Activated T-cell treated with anti-CD3 and anti-CD28 coated beads, Interleukin-2, amount 50 U/mL, for 72 hours (primary cell): ENCODE measurements at places on chromosomes 11 and 22.

GRCh38 chr22:20957102-20957682, 9.9 kb upstream of the AIFM3 start:
- peaks cover 19% of the 10 kb centered on the region for H3K4me1 ChIP-seq
- H3K36me3 ChIP-seq: no peaks in the 10 kb centered on the region
- DNase-seq: no peak
- H3K27me3 ChIP-seq: peaks cover 24% of the 10 kb centered on the region
- H3K27ac ChIP-seq: no peak overlapping the region
- H3K4me3 ChIP-seq: peak overlapping the region; percentile 76

DNA sequence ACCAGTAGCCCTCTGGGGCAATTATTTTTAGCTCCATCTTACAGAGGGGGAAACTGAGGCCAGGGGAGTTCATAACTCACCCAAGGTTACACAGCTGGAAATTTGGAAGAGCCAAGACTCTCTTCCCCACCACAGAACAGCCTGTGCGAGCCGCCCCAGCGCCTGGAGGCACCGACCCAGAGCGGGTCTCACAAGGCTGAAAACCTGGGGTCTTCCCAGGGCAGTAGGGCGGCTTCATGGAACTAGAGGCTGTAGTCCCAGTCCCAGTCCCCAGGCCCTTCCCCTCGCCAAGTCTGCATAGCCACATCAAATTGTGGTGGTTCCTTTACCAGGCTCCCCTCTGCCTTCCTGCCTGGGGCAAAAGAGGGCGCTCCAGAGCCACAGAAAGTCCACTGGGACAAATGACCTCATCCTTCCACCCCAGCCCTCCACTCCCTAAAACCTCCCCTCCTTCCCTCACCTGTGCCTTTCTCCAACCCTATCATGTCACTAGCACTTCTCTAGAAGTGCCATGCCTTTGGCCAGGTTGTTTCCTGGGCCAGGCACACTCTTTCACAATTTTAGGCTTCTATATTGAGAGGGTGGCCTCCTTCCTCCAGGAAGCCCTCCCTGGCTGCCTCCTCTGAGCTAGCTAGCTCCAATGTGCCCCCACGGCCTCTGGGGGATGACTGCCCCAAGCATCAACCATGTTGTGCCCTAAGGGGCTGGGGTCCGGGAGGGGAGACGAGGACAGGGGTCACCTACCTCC, 15.2 kb upstream of the CDC42EP1 start:
- H3K4me1 ChIP-seq: peaks cover 34% of the 10 kb centered on the region
- H3K27me3 ChIP-seq: peaks cover 9% of the 10 kb centered on the region
- H3K36me3 ChIP-seq: no peaks in the 10 kb centered on the region
- no peak overlapping the region for H3K4me3 ChIP-seq

- H3K4me1 ChIP-seq: peaks cover 4% of the 10 kb centered on the region
- H3K4me3 ChIP-seq: peak overlapping the region; percentile 65
- H3K27me3 ChIP-seq: peaks cover 20% of the 10 kb centered on the region
- no peak overlapping the region for H3K27ac ChIP-seq
These were observed 2.2 kb downstream of the PAK1 start for GRCh38 chr11:77471558-77472193.

DNA sequence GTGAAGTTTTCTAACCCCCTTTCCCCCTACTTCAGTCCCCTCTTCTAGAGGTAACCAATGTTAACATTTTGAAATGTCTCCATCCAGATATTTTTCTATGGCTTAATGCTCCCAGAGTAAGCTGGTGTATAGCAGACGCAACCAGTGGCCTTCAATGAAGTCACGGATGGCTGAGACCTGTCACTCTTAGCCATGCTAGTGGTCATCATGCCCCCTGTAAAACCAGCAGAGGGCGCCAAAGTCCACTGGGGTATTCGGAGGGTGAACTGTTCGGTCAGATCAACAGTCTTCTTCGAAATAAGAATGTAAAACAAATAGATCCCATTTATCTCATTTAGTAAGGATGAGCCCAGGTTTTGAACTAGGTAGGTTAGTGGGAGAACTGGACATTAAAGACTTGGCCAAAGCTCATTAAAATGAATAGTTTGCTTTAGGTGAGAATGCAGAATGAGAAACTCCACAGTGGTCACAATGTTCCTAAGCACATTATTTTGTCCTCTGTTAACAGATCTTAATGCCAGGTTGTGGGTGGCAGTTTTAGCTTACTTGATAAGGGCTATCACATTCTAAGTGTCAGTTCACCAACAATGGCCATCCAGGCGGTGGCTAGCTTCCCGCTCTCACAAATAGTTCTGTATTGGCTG, 8.6 kb upstream of the MMP8 start:
- peak; percentile 68 for DNase-seq
- H3K27me3 ChIP-seq: no peaks in the 10 kb centered on the region
- H3K4me1 ChIP-seq: no peaks in the 10 kb centered on the region
- H3K4me3 ChIP-seq: no peak overlapping the region
- H3K27ac ChIP-seq: no peak overlapping the region

GRCh38 chr11:131814108-131814507, 443.7 kb downstream of the NTM start:
- H3K36me3 ChIP-seq: no peaks in the 10 kb centered on the region
- no peak for DNase-seq
- H3K27me3 ChIP-seq: no peaks in the 10 kb centered on the region
- H3K4me3 ChIP-seq: no peak overlapping the region
- H3K27ac ChIP-seq: no peak overlapping the region

DNA sequence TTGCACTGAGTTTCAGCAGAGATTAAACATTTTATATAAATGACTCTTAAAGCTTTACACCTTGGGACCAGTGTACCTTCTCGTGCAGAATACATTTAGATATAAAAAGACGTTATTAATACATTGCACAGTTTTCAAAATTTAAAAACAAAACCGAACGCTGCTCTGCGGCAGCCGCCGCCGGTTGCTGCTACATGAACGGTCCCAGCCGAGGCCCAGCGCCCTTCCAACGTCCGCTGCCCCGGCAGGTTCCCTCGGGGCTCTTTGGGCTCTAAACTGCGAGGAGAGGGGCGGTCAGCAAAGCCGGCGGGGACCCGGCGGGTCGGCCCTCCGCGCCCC, 2.0 kb downstream of the CDKN1C start:
- peaks cover 8% of the 10 kb centered on the region for H3K4me1 ChIP-seq
- DNase-seq: no peak
- H3K27me3 ChIP-seq: peaks cover 14% of the 10 kb centered on the region
- peaks cover 2% of the 10 kb centered on the region for H3K36me3 ChIP-seq

- no peaks in the 10 kb centered on the region for H3K36me3 ChIP-seq
- no peak overlapping the region for H3K27ac ChIP-seq
- H3K27me3 ChIP-seq: peaks cover 10% of the 10 kb centered on the region
- H3K4me1 ChIP-seq: no peaks in the 10 kb centered on the region
- DNase-seq: no peak
These were observed 57.5 kb upstream of the LMO2 start for GRCh38 chr11:33949252-33949913.
